Naive thymus-derived CD4-positive, alpha-beta T cell (primary cell): ENCODE measurements at places on chromosomes 5 and 9. TPM values are rescaled to one million over a fixed set of nuclear protein-coding genes. Genes with fewer than 3 reads are reported as not detected.

IFNK gene
- polyA plus RNA-seq: not detected

SPINK7 gene
- not detected for polyA plus RNA-seq

ANGPTL2 gene
- not detected for polyA plus RNA-seq

- DNase-seq: no peak
Observed at GRCh38 chr5:54630738-54631359, 113.3 kb downstream of the SNX18 start.
